ENCODE measurements at places on chromosomes 6 and 20.

- DNase-seq, result no peak
These were observed 110.4 kb downstream of the BANF2 start for GRCh38 chr20:17810062-17810631.

DNA sequence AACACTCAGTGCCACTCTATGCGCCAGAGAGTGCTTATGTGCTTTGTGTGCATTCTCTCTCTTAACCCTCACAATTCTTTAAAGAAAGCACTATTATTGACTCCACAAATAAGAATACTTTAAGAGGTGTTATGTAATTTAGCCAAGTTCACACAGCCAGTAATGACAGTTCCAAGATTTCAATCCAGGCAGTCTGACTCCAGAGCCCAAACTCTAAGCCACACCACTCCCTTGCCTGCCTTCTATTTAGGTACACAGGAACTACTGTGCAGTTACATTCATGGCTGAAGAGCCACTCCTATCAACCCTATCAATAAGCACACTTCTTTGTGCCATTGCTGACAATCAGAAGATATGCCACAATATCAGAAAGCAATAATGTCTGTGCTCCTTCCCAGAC, 93.3 kb downstream of the PTPRK start:
- DNase-seq, result no peak

- no peak for DNase-seq
These were observed 181.6 kb downstream of the FARS2 start for GRCh38 chr6:5442916-5443315.

DNA sequence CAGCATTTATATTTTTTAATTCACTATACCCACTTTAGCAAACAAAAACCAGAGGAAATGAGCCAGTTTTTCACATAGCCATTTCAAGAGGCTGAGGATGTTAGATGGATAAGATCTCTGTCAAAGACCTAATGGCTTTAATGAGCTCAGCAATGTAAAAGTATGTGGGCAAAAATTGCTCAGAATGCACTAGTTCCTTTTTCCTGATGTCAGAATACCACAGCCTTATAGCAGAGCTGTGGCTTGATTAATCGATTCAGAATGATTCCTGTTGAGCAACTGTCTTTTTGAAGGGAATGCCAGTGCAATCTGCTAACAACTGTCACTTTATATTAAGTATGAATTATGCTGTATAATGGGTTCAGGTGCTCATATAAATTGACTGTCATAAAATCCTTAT, 100.6 kb upstream of the HIVEP1 start:
- no peak for DNase-seq

- DNase-seq, result no peak
These were observed 26.4 kb upstream of the MEI4 start for GRCh38 chr6:77626426-77626825.

GRCh38 chr6:157405986-157406385, 25.0 kb downstream of the ZDHHC14 start:
- DNase-seq, result no peak

DNA sequence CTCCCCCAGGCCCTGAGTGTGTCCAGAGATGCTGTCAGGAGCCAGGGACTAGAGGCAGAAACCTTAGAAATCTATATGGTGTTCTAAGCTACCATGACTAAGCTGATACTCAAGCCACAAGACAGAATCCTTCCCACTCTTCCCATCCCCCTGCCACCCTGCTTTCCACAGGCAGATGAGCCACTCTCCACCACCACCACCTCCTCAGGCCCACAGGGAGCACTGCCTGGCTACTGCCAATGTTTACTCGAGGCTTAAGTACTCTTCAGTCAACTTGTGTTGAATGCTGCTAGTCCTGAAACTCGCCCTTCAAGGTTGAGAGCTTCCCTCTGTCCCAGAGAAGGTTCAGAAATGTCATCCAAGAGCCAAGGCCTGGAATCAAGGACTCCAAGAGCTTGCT, 56.2 kb downstream of the CENPW start:
- no peak for DNase-seq

DNA sequence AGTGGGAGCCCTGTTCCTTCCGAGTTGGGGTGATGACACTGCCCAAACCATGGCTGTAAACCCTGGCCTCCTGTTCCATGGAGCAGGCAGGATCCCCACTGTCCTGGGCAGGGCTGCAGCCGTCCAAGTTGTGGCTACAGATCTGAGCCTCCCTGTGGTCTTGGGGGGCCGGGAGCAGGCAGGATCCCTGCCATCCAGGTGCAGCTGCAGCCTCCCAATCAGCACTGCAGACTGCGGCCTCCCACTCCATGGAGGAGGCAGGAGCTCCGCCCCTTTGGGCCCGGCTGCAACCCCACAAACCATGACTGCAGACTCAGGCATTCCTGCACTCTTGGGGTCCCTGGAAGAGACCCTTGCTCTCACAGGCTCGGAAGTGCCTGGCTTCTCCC, 872.1 kb upstream of the GJE1 start:
- no peak for DNase-seq

Data from pons (tissue), 1 donor.